ENCODE measurements at places on chromosomes 5 and 9.

DNA sequence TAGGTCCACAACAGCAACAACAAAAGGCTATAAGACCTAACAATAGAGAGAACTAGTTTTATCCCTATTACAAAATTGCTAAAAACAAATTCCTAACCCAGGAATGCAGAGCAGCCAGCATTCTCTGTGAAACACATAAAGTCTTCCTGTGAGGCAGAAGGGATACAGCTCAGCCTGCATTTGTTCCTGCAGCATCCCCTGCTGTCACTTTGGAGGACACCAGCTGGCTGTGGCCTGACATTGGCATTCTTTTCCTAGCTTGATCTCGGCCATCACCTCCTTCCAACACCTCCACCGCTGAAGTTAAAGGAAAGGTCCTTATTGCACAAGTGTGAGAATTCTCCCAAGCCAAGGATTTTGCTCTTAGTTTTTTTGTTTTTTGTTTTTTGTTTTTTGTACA lies 186.1 kb downstream of the SNCAIP start:
- no peak for DNase-seq

DNA sequence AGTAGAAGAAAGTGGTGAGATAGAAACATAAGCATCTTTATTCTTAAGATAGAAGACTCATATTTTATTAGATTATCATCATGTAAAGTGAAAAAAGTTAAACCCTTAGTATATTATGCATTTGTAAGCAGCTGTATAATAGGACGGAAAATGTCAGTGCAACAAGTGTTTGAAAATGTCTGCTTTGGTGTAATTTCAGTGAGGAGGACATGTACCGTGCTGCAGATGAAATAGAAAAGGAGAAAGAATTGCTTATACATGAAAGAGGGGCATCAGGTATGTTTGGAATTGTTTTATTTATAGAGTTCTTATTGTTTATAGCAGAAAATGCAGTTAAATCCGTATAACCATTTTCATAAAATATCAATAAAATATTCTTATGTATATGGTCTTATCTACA lies 8.9 kb downstream of the OTULIN start:
- DNase-seq, result no peak

DNA sequence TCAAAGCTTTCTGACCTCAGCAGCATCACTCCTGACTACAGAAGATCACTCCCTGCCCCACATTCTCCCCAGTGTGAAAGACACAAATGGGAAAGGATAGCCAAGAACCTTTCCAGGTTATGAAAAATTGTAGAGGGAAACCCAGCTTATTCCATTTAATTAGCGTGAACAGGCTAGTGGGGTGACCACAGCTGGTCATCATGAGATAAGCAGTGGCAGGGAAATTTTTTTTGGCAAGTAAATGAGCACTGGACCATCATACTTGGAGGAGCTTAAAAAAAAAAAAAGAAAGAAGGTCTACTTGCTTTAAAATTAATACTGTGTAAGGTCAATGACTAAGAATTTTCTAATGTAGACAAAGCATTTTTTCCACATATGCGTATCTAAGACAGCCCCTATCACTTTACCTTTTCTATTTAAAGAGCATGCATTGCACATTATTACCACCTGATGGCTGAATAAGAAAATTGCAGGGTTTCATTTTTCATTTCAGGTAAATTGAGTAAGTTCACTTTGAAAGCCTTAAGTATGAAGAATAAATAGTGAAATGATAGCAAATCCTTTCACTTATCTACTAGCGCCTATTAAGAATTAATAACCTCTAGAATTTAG lies 123.6 kb downstream of the ELAVL2 start:
- no peak for DNase-seq

- DNase-seq, result no peak
Measured at GRCh38 chr5:67156976-67157583, 39.5 kb downstream of the CD180 start.

GRCh38 chr5:107864793-107865192 lies 194.1 kb upstream of the EFNA5 start:
- DNase-seq, result no peak

DNA sequence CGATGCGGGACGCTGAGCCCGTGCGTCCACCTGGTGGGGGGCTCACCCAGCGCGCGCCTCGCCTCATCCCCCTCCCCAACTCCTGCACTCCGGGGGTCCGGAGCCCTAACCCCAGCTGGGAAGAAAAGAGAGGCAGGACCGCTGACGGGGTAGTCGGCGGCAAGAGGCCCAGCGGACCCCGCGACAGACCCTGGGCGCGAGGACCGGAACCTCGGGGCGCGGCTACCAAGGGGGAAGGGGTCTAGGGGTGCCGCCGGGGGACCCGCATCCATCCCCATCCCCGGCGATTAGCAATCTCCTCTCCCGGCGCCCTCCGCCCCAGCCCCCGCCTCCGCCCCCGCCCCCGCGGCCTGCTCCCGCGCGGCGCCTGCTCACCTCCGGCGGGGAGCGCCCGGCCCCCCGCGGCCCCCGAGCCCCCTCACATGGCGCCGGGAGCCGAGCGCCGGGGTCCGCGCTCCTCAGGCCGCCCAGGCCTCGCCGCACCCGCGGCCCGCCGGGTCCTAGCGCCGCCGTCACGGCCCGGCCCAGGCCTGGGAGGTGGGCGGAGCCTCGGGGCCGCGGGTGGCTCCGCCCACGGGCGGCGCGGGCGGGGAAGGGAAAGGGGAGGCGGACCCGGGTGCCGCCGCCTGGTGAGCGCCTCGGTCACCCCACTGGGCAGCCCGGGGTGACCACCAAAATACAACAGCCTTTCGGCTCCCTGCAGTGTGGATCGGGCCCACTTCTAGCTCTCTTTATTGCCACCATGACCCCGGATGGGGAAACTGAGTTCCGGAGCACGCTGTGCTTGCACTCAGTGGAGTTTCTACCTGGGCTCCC lies at the start of gene ST6GALNAC6:
Gene ST6GALNAC6, minus strand, starts transcription at position 476 of the 816 bp plus-strand sequence. CDS start 1,622 bp downstream, outside the sequence.
- peak; percentile 34 for DNase-seq

DNA sequence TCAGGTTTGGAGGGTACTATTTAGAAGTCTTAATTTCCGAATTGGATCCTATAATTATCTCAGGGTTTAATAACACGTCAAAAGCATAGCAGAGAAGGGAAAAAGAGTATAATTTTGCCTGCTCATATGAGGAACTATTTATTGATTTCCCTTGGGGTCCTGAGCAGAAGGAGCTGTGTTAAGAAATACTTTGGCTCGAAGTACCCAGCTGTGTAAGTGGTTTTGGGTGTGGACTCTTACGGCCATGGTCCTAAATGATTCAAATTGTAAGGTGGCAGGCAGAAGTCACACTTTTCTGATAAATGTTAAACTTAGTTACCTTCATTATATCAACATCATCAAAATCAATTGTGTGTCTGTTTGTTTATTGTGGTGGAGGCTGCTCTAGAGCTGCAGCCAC lies 190.4 kb downstream of the MTRR start:
- no peak for DNase-seq

GRCh38 chr9:81782313-81782995 lies 93.1 kb upstream of the TLE1 start:
- DNase-seq, result no peak

- DNase-seq, result no peak
Measured at GRCh38 chr5:76406014-76406413, 2.9 kb downstream of the IQGAP2 start.

GRCh38 chr5:90802474-90803317 lies 244.1 kb downstream of the ADGRV1 start:
- peak; percentile 9 for DNase-seq

- DNase-seq, result no peak
Measured at GRCh38 chr9:3534614-3535404, 9.0 kb upstream of the RFX3 start.

DNA sequence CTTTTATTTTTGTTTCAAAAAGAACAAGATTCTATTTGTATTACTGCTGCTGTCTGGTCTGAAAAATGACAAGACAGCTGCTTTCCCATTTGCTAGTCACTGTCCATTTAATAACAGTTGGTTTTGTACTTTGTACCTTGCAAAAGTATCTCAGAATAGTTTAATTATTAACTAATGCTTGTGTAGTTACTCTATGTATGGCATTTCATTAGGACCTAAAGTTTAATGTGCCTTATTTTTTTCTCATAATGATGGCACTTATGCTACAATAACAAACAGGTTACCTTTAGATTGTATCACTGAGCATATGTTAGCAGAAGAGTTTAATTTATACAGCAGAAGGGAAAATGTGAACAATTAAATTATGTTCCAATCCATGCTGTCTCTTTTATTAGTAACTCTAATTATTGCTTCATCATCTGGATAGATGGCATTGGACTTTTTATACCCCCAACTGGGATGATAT lies 134.2 kb downstream of the CDH10 start:
- DNase-seq, result no peak

DNA sequence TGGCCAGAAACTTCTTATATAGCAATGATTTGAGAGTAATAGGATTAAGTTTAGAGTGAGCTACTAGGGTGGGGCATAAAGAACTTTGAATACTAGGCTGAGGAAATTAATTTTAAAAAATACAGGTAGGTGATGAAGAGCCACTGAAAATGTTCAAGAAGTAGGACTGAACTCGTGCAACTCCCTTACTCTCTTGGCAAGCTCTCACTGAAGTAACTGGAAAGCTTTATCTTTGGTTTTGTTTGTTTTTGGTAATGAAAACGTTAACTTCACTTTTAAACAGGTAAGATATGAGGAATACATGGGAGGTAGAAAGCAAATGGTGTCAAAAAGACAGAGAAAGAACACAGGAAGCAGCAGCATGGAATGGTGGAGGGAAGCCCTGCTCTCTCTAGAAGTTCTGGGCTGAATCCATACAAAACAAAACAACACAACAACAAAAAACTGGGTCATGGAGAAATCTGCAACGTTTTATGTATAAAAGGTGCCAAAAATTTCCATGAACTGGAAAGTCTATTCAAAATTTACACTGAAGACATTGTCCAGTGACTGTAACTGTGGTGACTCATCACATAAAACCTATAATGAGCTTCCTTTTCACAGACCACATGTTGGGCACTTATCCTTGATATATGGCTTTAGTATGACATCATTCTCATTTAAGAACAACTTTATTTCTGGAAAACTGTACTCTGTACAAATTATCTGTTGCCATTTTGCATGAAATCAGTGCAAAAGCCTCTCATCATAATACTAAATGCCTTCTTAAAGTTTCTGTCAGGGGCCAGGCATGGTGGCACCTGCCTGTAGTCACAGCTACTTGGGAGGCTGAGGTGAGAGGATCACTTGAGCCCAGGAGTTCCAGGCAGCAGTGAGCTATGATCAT lies 91.2 kb upstream of the CHD1 start:
- no peak for DNase-seq

DNA sequence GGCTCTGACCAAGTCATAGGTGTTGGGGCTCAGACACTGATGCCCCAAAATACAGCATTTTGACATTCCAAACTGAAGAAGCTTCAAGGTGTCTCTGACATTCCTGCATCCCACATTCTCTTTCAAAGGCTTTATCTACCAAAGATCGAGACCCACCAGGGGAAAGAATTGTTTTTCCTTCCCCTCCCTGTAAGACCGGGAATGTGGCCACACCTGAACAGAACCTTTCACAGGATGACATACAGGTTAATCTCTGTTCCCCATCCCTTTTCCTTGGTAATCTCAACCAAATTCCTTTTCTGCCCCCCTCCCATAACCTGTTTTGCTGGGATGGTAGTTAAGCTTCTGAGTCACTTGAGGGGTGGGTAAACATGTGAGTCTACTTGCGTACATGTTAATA lies 72.3 kb downstream of the IQGAP2 start:
- no peak for DNase-seq

DNA sequence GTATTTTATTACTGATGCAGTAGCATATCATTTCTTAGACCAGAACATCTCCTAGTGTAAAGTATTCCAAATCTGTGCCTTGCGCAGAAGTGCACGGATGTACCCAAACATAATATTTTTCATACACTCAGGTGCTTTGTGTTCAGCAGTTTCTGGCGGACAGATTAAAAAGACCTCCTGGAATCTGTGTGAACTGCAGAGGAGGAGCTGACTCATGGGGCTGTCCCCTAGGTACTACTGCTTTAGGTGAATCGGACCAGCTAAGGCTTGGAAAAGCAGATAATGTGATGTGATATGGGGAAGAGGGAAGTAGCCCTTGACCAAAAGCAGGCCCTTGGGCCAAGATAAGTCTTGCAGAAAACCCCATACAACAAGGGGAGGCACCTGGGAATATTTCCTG lies 310.1 kb downstream of the PLK2 start:
- no peak for DNase-seq

GRCh38 chr9:37281541-37281940 lies 141.0 kb upstream of the GRHPR start:
- no peak for DNase-seq

DNA sequence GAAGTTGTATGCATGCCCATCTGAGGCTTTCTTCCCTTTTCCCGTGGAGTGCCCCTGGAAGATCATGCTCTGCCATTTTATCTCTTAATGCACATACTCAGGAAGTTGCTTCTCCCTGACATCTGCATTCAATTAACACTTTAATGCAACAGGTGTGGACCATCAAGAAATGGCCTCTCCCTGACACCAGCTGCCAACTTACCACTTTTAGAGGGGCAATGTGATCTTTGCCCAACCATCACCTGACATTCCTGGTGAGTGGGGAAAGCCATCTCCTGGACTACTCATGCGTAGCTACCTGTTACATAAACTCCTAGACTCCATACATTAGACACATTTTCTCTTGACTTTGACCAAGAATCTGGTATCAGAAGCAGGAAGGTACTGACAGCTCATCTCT lies 1450.4 kb upstream of the CDH9 start:
- no peak for DNase-seq

DNA sequence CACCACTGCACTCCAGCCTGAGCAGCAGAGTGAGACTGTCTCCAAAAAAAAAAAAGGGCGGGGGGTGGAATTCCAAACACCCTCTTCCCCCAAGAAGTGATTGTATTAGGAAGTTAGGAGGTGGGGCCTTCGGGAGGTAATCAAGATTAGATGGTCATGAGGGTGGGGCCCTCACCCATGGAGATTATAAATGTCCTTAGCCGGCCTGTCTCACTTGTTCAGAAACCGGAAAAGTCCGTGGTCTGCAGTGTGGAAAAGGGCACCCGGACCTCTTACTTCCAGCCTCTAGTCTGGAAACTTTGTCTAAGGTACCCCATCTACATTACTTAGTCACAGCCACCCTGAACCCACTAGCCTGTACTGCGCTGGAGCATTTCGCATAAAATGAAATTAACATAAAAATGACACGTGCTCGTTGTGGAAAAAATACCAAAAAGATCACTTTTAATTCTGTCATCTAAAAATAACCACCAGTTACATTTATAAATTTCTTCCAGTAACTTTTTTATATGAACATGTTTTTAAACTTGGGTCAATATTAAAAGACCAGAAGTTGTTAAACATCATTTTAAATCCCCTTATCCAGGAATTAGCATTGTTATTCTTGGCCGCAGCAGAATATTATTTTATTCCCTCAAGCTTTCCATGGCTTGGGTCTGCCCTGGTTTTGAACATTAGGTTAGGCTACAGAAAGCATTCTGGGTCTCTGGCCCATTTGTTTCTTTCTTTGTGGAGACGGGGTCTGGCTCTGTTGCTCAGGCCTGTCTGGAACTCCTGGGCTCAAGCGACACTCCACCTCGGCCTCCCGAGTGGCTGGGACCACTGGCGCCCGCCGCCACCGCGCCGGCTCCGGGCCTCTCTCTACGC lies 1.2 kb upstream of the CKS2 start:
- DNase-seq, result no peak
